ENCODE measurements at places on chromosomes 3 and 15. TPM values are rescaled to one million over a fixed set of nuclear protein-coding genes. Genes with fewer than 3 reads are reported as not detected.

Gene DPPA2
- polyA plus RNA-seq: not detected

Gene SCAANT1
- polyA plus RNA-seq: not detected

Gene UTS2B
- polyA plus RNA-seq: 0.16 TPM

Gene NR2E3
- 0.04 TPM for polyA plus RNA-seq

Gene CCDC13
- 0.44 TPM for polyA plus RNA-seq

Gene CYP1A1
- polyA plus RNA-seq: 0.88 TPM

Gene LRTM1
- polyA plus RNA-seq: not detected

Gene RBPMS2
- 200 TPM for polyA plus RNA-seq

GRCh38 chr3:83877910-83878309 lies 1080.9 kb upstream of the CADM2 start:
- no peaks in the 10 kb centered on the region for H3K27me3 ChIP-seq
- DNase-seq: no peak

- H3K4me1 ChIP-seq: peaks cover 38% of the 10 kb centered on the region
- no peak overlapping the region for H3K4me3 ChIP-seq
- no peak overlapping the region for H3K27ac ChIP-seq
- DNase-seq: no peak
- H3K36me3 ChIP-seq: no peaks in the 10 kb centered on the region
These were observed 14.5 kb downstream of the PTPRG start for GRCh38 chr3:61575893-61576292.

DNA sequence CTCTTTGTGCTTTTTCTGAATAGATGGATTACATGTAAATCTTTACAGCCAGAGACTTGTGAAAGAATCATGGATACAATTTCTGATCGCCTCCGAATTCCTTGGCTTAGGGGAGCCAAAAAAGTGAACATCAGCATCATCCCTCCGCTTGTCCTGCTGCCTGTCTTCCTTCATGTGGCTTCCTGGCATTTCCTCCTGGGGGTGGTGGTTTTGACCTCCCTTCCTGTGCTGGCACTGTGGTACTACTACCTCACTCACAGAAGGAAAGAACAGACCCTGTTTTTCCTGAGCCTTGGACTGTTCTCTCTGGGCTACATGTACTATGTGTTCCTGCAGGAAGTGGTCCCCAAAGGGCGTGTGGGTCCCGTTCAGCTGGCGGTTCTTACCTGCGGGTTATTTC lies 5.9 kb downstream of the ZDHHC23 start:
- H3K36me3 ChIP-seq: peaks cover 11% of the 10 kb centered on the region
- H3K27ac ChIP-seq: no peak overlapping the region
- no peak for DNase-seq
- H3K4me1 ChIP-seq: peaks cover under 1% of the 10 kb centered on the region

- no peaks in the 10 kb centered on the region for H3K36me3 ChIP-seq
- H3K4me1 ChIP-seq: peaks cover 19% of the 10 kb centered on the region
- no peak overlapping the region for H3K27ac ChIP-seq
- no peaks in the 10 kb centered on the region for H3K27me3 ChIP-seq
- H3K4me3 ChIP-seq: no peak overlapping the region
These were observed 432.8 kb downstream of the MAGI1 start for GRCh38 chr3:65605876-65606432.

GRCh38 chr3:136819392-136819730 lies 435 bp downstream of the SLC35G2 start:
- peak; percentile 27 for DNase-seq
- peaks cover 32% of the 10 kb centered on the region for H3K4me1 ChIP-seq
- H3K27me3 ChIP-seq: no peaks in the 10 kb centered on the region

DNA sequence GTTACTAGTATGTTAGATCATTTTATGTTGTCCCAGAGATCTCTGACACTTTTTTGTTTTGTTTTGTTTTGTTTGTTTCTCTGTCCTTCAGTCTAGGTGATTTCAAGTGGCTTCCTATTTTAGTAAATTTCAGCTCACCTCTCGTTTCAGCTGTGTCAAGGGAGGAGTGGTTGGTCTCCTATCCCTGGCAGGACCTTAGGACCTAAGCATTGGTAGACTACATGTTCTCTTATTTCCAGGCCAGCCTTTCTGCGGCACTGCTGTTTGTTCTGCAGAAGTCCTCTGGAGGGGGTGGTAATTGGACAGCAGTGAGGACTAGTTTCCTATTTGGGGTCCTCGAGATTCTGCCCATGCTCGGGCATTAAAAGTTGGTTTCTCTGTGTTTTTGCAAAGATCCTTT lies 31.8 kb downstream of the MGA start:
- H3K27me3 ChIP-seq: no peaks in the 10 kb centered on the region
- no peak overlapping the region for H3K4me3 ChIP-seq
- H3K4me1 ChIP-seq: peaks cover 5% of the 10 kb centered on the region
- DNase-seq: no peak
- no peak overlapping the region for H3K27ac ChIP-seq

DNA sequence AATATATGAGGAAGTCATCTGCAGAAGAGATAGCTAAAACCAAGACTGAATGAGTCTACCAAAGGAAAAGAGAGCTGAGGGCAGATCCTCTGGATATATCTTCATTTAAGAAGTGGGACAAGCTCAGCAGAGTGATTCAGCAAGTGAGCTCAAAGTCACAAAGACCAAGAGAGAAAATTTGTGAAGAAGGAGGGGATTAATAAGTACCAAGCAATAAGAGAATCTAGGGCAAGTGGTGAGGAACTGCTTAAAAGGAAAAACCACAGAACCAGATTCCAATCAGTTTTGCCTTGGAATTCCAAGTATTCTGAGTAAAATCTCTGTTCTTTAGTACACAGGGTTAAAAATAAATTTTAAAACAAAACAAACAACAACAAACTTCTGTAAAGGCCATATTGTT lies 3.6 kb downstream of the EHHADH start:
- H3K36me3 ChIP-seq: peaks cover 24% of the 10 kb centered on the region
- no peak for DNase-seq
- H3K27me3 ChIP-seq: no peaks in the 10 kb centered on the region
- no peaks in the 10 kb centered on the region for H3K4me1 ChIP-seq

DNA sequence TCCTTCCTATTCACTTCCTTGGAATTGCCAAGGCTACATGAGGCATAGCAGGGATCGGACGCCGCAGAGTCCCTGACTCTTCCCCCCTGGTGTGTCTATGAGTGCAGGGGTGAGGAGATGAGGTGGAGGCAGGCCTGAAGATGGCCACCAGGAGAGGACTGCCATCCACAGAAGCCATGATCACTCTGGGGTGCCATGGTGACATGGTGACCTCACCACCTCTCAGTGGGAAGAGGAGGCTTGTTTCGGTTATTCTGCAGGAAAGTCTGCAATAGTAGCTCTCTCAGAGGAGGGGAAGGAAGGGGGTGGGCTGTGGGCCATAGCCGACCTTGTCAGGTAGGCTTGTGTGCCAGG lies 57.0 kb upstream of the LIMD1 start:
- H3K27me3 ChIP-seq: no peaks in the 10 kb centered on the region
- peak overlapping the region; percentile 62 for H3K27ac ChIP-seq
- H3K4me3 ChIP-seq: no peak overlapping the region
- peaks cover 61% of the 10 kb centered on the region for H3K4me1 ChIP-seq

- no peaks in the 10 kb centered on the region for H3K36me3 ChIP-seq
- H3K4me3 ChIP-seq: no peak overlapping the region
- H3K27me3 ChIP-seq: no peaks in the 10 kb centered on the region
- peak; percentile 8 for DNase-seq
- peak overlapping the region; percentile 53 for H3K27ac ChIP-seq
These were observed 11.6 kb downstream of the MYL3 start for GRCh38 chr3:46851364-46852333.

GRCh38 chr3:36864180-36865053 lies 80.4 kb downstream of the TRANK1 start:
- H3K36me3 ChIP-seq: peaks cover 33% of the 10 kb centered on the region
- H3K27ac ChIP-seq: no peak overlapping the region
- H3K27me3 ChIP-seq: no peaks in the 10 kb centered on the region

- H3K4me3 ChIP-seq: no peak overlapping the region
- H3K27me3 ChIP-seq: no peaks in the 10 kb centered on the region
- no peak overlapping the region for H3K27ac ChIP-seq
- no peaks in the 10 kb centered on the region for H3K4me1 ChIP-seq
- DNase-seq: no peak
These were observed 166.9 kb upstream of the ROBO2 start for GRCh38 chr3:76872999-76873398.

DNA sequence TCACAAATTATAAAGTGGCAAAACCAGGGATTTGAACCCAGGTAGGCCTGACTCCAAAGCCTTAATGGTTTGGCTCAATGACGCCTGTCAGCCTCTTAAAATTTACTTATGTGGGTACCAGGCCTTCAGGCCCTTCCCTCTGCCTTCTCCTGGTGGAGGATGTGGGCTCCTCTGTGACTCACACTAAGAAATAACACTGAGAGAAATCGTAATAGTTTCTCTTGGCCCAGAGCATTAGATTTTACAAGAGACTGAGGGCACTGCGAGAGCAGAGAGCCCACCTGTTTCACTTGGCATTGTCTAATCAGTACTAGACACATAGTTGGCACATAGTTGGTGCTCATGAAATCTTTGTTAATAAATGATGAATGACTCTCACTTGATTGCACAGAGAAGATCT lies 505.2 kb downstream of the SHQ1 start:
- H3K27me3 ChIP-seq: no peaks in the 10 kb centered on the region
- H3K4me1 ChIP-seq: peaks cover 41% of the 10 kb centered on the region
- no peak overlapping the region for H3K27ac ChIP-seq
- no peak overlapping the region for H3K4me3 ChIP-seq

DNA sequence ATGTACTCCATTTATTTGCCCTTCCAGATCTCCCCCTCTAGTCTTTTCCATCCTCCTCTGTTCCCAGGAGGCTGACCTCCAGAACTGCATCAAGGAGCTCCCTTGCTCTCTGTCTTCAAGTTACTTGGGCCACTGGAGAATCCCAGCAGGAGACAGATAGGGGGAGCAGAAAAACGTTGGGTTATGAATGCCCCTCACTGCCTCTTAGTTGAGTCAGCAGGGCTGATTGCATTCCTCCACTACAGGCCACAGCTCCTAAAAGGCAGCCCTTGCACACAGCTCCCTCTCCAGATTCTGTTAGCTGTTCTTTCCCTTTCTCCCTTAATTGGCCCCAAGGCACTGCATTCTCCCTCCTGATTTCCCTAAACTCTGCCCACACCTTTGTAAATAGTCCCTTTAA lies 12.4 kb upstream of the CEP152 start:
- no peak for DNase-seq
- H3K4me1 ChIP-seq: no peaks in the 10 kb centered on the region
- H3K4me3 ChIP-seq: no peak overlapping the region
- no peak overlapping the region for H3K27ac ChIP-seq
- H3K36me3 ChIP-seq: no peaks in the 10 kb centered on the region
- no peaks in the 10 kb centered on the region for H3K27me3 ChIP-seq

DNA sequence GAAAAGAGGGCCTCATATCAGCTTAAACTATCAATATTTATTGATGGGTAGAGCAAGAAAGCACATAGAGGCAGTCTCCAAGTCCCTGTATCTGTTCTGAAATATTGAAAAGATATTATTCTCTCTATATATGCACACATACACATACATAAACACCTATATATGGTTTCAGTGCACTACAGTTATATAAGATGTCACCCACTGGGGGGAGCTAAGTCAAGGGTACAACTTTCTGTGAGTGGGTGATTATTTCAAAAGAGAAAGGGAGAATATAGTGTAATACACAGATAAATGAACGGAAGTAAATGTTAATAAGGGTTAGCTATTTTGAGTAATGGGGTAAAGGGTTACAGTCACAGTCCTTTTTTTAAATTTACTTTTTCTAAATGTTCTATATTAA lies 8.8 kb downstream of the SNTN start:
- no peaks in the 10 kb centered on the region for H3K36me3 ChIP-seq
- DNase-seq: no peak
- H3K27ac ChIP-seq: no peak overlapping the region
- no peak overlapping the region for H3K4me3 ChIP-seq

- DNase-seq: no peak
- no peaks in the 10 kb centered on the region for H3K36me3 ChIP-seq
- no peak overlapping the region for H3K4me3 ChIP-seq
- H3K27ac ChIP-seq: peak overlapping the region; percentile 61
These were observed 17.4 kb downstream of the GRIP2 start for GRCh38 chr3:14522768-14523167.

DNA sequence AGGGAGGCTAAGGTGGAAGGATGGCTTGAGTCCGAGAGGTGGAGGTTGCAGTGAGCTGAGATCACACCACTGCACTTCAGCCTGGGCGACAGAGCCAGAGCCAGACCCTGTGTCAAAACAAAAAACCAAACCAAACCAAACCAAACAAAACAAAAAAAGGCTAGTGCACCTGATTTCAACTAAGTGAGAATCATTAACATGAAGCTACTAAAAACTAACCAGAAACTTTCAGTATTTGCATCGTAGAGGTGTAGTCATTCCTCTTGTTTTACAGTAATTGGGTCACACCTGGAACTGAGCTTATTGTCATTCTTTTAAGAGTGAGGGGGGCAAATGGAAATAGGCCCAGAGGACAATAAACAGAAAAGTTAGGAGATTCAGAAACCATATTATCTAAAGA lies 58.5 kb downstream of the ST6GAL1 start:
- H3K4me3 ChIP-seq: no peak overlapping the region
- no peak for DNase-seq
- peaks cover 10% of the 10 kb centered on the region for H3K4me1 ChIP-seq

DNA sequence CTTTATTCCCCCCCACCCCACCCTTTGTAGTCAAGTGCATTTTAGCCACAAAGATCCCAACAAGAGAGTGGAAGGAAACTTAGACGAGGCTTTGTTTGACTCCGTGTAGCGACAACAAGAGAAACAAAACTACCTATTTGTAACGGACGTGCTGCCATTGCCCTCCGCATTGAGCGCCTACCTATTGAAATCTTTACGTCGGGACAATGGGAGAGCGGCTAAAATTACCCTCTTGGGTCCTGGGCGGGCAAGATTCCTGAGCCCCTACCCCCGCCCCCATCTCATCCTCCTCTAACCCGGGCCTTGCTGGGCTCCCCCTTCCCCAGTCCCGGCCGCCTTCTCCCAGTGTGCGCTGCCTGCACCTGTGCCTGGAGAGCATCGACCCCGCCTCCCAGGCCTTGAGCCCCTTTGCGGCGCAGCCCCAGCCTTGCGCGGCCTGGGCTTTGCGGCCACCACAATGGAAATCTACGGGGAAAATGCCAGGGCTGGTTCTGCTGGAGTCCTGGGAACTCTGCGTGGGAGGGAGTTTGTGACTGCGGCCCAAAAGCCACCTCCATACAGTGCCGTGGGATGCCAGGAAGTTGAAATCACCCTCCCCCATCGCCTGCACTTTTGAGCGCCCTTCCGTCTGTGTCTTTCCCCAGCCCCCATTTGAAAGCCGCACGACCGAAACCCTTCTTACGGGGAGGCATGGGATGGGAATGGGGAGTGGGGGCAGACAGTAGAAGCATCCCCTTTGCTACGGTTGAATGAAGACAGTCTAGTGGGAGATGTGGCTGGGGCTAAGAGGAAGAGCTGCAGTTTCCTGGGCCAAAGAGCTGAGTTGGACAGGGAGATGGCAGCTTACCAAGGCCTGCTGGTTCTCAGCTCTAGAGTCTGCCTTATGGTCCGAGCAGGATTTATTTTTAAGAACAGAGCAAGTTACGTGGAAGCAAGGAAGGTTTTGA lies 1.1 kb upstream of the SOX2 start:
- H3K36me3 ChIP-seq: no peaks in the 10 kb centered on the region
- H3K27ac ChIP-seq: no peak overlapping the region
- H3K4me3 ChIP-seq: no peak overlapping the region
- H3K4me1 ChIP-seq: peaks cover 5% of the 10 kb centered on the region

All from heart right ventricle (tissue), 16 donors.